GM23338 (cell line): ENCODE measurements at places on chromosomes 7 and 10. TPM values are rescaled to one million over a fixed set of nuclear protein-coding genes. Genes with fewer than 3 reads are reported as not detected.

DNA sequence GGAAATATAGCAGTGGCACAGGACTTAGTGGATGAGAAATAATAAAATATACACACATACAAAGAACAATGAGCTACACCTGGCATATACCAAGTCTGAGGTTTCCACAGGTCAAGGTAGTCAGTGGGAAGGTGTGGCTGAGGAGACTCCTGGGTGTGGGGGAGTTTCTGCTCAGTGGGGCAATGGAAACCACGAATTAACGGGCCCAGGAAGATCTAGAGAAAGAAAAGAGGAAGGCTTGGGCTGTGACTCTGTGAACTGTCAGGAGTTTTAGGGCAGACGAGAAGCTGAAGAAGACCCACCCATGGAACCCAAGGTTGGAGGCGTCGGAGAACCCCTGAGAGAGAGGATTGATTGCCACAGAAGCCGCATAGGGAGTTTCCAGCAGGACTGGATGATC, 196.5 kb downstream of the HERPUD2 start:
- H3K4me1 ChIP-seq: no peaks in the 10 kb centered on the region
- no peak overlapping the region for H3K27ac ChIP-seq

DNA sequence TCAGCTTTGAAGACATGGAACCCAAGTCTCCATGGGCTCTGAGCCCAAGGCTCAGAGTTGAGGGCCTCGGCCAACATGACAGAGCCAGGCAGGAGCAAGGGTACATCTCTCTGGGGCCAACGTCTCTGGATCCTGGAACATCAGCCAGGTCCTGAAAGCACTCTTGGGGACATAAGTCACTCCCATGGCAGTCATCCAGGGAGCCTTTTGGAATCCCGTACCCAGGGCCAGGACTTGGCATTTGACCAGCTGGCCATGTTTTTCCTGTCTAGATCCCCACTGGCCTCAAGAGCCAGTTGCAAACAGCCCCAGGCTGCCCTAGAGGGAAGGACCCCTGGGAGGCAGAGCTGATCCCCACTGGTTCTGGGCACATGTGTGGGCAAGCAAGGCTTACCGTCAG, 4.3 kb upstream of the CXCL12 start:
- H3K4me3 ChIP-seq: no peak overlapping the region
- peaks cover 3% of the 10 kb centered on the region; the same call in 1 of the 2 replicates for H3K4me1 ChIP-seq

GRCh38 chr7:130758429-130759056, 24.5 kb upstream of the KLF14 start:
- H3K27ac ChIP-seq: no peak overlapping the region
- H3K4me1 ChIP-seq: no peaks in the 10 kb centered on the region
- peak; percentile 68 for DNase-seq
- H3K4me3 ChIP-seq: no peak overlapping the region
- H3K27me3 ChIP-seq: no peaks in the 10 kb centered on the region

GRCh38 chr7:42103456-42103855, 133.6 kb downstream of the GLI3 start:
- no peaks in the 10 kb centered on the region for H3K36me3 ChIP-seq
- H3K27ac ChIP-seq: no peak overlapping the region
- peaks cover 13% of the 10 kb centered on the region for H3K4me1 ChIP-seq
- DNase-seq: no peak
- H3K27me3 ChIP-seq: no peaks in the 10 kb centered on the region

- peaks cover 4% of the 10 kb centered on the region; the same call in 1 of the 2 replicates for H3K4me1 ChIP-seq
- H3K27ac ChIP-seq: peak overlapping the region; percentile 27; the same call in 1 of the 2 replicates
- no peaks in the 10 kb centered on the region for H3K27me3 ChIP-seq
- H3K4me3 ChIP-seq: no peak overlapping the region
Observed at GRCh38 chr7:36203071-36203790, 50.2 kb downstream of the EEPD1 start.

KEL gene
- 1.2 TPM in 2 replicates for polyA plus RNA-seq

GRCh38 chr10:113617086-113617485, 46.8 kb downstream of the NRAP start:
- H3K4me3 ChIP-seq: peak overlapping the region; percentile 19
- H3K27me3 ChIP-seq: peaks cover 5% of the 10 kb centered on the region
- H3K27ac ChIP-seq: no peak overlapping the region
- peak; percentile 69 for DNase-seq
- no peaks in the 10 kb centered on the region for H3K36me3 ChIP-seq

DNA sequence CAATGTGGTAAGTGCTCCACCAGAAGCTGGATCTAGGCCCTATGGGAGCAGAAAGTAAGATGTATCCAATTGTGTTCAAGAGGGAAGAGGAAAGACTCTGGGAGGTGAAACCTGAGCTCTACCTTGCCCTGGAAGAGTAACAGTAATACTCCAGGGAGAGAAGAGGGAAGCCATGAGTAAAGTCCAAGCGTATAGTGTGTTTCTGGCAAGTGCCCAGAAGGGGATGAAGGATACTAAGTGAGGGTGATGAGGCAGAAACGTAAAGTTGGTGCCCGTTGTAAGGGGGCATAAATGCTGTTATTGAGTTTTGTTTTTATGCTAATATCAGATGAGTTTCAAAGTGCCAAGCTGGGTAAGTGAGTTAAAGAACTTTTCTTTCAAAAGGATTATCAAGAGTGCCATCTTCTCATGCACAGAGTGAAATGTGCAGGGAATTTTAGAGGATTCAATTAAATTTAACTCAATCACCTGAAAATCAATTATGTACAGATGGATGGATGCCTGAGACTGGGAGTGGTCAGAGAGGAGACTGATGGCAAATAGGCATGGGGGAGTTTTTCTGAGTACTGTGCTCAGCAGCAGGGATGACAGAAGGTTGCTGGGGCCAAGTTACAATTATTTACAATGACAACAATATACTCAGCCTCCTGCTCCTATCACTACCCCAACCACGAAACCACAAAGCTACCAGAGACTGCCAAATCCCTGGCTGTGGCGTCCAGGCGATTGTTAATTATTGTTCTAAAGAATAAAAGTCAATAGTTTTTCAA, 123.3 kb upstream of the LAMB4 start:
- H3K27me3 ChIP-seq: no peaks in the 10 kb centered on the region
- no peaks in the 10 kb centered on the region for H3K4me1 ChIP-seq
- no peak overlapping the region for H3K4me3 ChIP-seq
- no peak overlapping the region for H3K27ac ChIP-seq
- no peak for DNase-seq

- H3K27me3 ChIP-seq: no peaks in the 10 kb centered on the region
- no peaks in the 10 kb centered on the region for H3K36me3 ChIP-seq
- no peak for DNase-seq
- H3K27ac ChIP-seq: no peak overlapping the region
- H3K4me3 ChIP-seq: no peak overlapping the region
Observed at GRCh38 chr7:98724591-98724990, 107.5 kb downstream of the NPTX2 start.

- no peak overlapping the region for H3K4me3 ChIP-seq
- H3K4me1 ChIP-seq: peaks cover 7% of the 10 kb centered on the region; the same call in 1 of the 2 replicates
- no peak for DNase-seq
- no peaks in the 10 kb centered on the region for H3K27me3 ChIP-seq
- H3K27ac ChIP-seq: no peak overlapping the region
- H3K36me3 ChIP-seq: no peaks in the 10 kb centered on the region
Observed at GRCh38 chr10:114571316-114571999, 86.6 kb downstream of the ABLIM1 start.

LBX1 gene
- polyA plus RNA-seq: not detected in 2 replicates

GRCh38 chr10:59575269-59575668, 134.4 kb downstream of the SLC16A9 start:
- no peak overlapping the region for H3K4me3 ChIP-seq
- no peak overlapping the region for H3K27ac ChIP-seq
- H3K27me3 ChIP-seq: no peaks in the 10 kb centered on the region
- no peaks in the 10 kb centered on the region for H3K36me3 ChIP-seq
- DNase-seq: no peak
- H3K4me1 ChIP-seq: no peaks in the 10 kb centered on the region

GRCh38 chr10:130189608-130190054, 53.4 kb downstream of the GLRX3 start:
- H3K27ac ChIP-seq: no peak overlapping the region
- H3K4me3 ChIP-seq: no peak overlapping the region
- no peaks in the 10 kb centered on the region for H3K27me3 ChIP-seq
- DNase-seq: no peak

PPP1R17 gene
- 1.6 and 2.4 TPM in 2 replicates for polyA plus RNA-seq

GRCh38 chr7:151844071-151844824, 32.7 kb downstream of the PRKAG2 start:
- no peaks in the 10 kb centered on the region for H3K27me3 ChIP-seq
- H3K36me3 ChIP-seq: no peaks in the 10 kb centered on the region
- H3K4me3 ChIP-seq: no peak overlapping the region
- no peak for DNase-seq
- H3K4me1 ChIP-seq: no peaks in the 10 kb centered on the region
- H3K27ac ChIP-seq: no peak overlapping the region

GRCh38 chr10:5573968-5574641, 49.3 kb downstream of the CALML3 start:
- no peaks in the 10 kb centered on the region for H3K36me3 ChIP-seq
- no peak overlapping the region for H3K4me3 ChIP-seq
- no peak for DNase-seq
- no peaks in the 10 kb centered on the region for H3K4me1 ChIP-seq

MYH16 gene
- not detected in 2 replicates for polyA plus RNA-seq

DNA sequence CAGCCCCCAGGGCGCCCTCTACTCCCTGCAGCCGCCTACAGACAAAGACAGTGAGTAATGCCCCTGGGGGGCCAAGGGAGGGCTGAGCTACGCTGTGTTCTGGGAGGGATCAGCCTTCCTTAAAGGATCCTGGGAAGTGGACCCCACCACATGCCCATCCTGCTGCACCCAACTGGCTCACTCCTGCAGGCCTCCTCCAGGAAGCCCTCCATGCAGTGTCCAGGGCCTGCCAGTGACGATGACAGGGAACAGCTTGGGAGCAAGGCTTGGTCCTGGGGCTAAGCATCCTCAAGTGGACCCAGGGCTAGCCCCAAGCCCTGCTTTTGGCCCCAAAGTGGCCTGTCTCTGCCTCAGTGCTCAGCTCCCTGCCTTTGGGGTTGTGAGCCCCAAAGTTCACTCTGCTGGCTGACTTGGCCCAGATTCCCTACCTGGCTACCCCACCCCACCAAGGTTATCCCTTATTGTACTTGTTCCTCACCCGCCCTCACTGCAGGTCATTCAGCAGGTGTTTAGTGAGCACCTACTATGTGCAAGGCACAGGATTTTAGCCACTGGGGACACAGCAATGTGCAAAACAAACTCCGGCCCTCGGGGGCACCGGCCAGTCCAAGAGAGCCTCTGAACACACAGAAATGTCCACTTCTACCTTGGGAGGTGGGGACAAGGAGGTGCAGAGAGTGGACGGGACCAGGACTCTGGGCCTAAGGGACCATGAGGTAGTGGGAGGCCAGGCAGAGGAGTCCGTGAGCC, 83.5 kb downstream of the MYL10 start:
- H3K27me3 ChIP-seq: no peaks in the 10 kb centered on the region
- no peak for DNase-seq
- no peak overlapping the region for H3K27ac ChIP-seq
- H3K36me3 ChIP-seq: 0 out of 2 replicates have a peak, but pooled peaks cover 5% of the 10 kb centered on the region

DNA sequence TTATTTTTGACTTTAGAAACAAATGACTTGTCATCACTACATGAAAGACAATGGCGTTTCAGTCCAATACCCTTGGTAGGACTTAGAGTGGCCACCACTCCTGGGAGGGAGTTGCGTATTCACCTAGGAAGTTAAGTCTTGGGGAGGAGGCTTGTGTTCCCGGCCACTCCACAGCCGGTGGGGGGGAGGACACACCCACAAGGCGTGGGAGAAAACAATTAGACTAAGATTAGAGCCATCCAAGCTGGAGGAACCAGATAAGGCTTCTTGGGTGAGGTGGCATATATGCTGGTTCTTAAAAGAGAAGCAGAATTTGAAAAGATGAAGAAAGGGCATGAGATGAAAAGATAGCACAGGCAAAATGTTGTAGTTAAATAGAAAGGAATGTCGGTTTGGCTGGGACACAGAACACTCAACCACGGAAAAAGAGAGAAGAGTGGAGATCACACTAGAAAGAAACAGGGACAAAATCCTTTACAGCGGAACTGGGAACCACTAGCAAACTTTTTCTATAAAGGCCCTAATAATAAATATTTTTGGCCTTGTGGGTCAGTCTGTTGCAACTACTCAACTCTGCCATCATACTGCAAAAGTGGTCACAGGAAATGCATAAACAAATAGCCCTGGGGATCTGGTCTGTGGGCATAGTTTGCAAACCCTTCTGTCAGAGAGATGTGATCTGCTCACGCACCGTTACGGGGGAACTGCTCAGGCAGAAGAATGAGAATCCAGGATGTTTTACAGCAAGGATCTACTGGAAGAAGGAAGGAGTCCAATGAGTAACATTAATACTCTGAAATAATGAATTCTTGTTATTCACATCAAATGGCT, 651.8 kb downstream of the PARD3 start:
- no peak overlapping the region for H3K27ac ChIP-seq
- peaks cover 19% of the 10 kb centered on the region; the same call in 1 of the 2 replicates for H3K4me1 ChIP-seq
- DNase-seq: no peak
- no peaks in the 10 kb centered on the region for H3K27me3 ChIP-seq
- H3K36me3 ChIP-seq: no peaks in the 10 kb centered on the region; the same call in 1 of the 2 replicates
